SK-N-SH (cell line): ENCODE measurements at places on chromosomes 7 and 10. TPM values are rescaled to one million over a fixed set of nuclear protein-coding genes. Genes with fewer than 3 reads are reported as not detected.

Gene ATG9B
- polyA plus RNA-seq = 0.52 and 0.67 TPM in 2 replicates

DNA sequence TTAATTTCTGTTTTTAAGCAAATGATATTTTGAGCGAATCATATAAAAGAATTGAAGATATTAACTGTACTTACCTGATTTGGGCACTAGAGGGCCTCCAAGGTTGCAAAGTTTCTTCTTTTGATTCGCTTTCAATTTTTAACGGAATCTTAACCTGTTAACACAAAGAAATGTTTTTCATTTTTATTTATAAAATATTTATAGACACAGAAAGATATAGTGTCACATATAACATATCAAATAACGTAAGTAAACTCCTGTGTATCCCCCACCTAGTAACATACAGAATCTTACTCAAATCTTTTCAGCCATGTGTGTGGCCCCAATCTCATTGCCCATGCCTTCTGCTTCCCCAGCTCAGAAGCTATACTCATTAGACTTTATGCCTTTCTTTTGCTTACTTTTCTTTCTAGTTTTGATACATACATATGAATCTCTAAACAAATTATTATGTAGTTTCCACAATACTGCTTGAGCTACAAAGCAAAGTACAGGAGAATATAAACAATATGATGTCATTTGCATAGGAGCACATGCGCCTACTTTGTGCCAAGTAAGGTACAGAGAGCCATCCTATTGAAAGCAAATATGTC is 49.5 kb upstream of the ZPBP start:
- H3K4me3 ChIP-seq = no peak overlapping the region
- H3K27me3 ChIP-seq = no peaks in the 10 kb centered on the region
- no peaks in the 10 kb centered on the region for H3K4me1 ChIP-seq
- no peak overlapping the region for H3K27ac ChIP-seq

DNA sequence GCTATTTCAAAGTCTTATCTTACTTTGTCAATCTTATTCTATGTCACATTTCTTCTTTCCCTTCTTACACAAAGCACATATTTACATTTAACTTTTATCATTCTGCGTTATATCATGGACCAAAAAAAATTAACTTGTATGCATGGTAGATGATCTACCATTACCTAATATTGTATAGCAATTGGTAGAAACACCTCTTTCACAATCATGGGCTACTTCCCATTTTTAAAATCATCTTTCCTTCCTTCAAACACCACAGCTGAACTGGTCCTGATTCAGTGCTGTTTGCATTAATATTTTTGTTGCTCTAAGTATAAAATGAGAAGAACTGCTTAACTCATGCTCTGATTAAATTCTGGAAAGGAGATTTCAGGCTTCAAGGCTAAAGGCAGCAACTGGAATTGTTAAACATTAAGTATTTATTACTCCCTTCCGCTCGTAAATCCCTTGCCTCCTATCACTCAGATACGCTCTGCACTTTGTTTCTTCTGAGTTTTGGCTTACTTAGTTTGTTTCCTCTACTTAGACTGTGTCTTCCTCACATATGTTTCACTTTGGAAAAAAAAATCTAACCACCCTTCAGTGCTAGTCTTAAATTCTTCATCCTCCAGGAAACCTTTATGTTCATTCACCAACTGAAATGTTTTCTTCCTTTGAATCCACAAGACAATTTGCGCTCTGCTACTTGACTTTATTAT is 901.4 kb downstream of the PCDH15 start:
- no peaks in the 10 kb centered on the region for H3K27me3 ChIP-seq
- no peaks in the 10 kb centered on the region; the same call in 1 of the 2 replicates for H3K4me1 ChIP-seq
- no peak overlapping the region for H3K27ac ChIP-seq
- H3K36me3 ChIP-seq = no peaks in the 10 kb centered on the region
- no peak overlapping the region for H3K4me3 ChIP-seq

- DNase-seq = peak; percentile 53
- peaks cover 46% of the 10 kb centered on the region for H3K4me1 ChIP-seq
- H3K4me3 ChIP-seq = no peak overlapping the region
- H3K27ac ChIP-seq = peak overlapping the region; percentile 58; the same call in 1 of the 2 replicates
- no peaks in the 10 kb centered on the region for H3K36me3 ChIP-seq
Observed at GRCh38 chr10:13716081-13717071, 129.6 kb downstream of the PRPF18 start.

Gene CH25H
- not detected in 2 replicates for polyA plus RNA-seq

GRCh38 chr7:131720703-131721102 is 164.3 kb upstream of the PODXL start:
- H3K4me1 ChIP-seq = no peaks in the 10 kb centered on the region; the same call in 1 of the 2 replicates
- H3K36me3 ChIP-seq = no peaks in the 10 kb centered on the region
- no peak for DNase-seq
- no peak overlapping the region for H3K27ac ChIP-seq

DNA sequence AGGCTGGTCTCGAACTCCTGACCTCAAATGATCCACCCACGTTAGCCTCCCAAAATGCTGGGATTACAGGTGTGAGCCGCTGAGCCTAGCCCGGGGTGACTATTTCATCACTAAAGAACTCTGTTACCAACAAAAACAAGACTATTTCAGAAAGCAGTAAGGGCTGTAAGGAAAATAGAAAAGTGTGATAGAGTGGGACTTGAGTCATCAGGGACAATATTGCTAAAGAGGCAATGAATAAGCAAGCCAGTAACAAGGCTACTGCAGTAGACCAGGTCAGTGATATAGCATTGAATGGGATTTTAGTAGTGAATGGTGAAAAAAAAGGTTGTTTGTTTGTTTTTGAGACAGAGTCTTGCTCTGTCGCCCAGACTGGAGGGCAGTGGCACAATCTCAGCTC is 51.7 kb downstream of the SVOPL start:
- no peaks in the 10 kb centered on the region for H3K4me1 ChIP-seq
- no peak overlapping the region for H3K27ac ChIP-seq
- no peak for DNase-seq
- no peaks in the 10 kb centered on the region for H3K36me3 ChIP-seq
- no peak overlapping the region for H3K4me3 ChIP-seq
- H3K27me3 ChIP-seq = no peaks in the 10 kb centered on the region

DNA sequence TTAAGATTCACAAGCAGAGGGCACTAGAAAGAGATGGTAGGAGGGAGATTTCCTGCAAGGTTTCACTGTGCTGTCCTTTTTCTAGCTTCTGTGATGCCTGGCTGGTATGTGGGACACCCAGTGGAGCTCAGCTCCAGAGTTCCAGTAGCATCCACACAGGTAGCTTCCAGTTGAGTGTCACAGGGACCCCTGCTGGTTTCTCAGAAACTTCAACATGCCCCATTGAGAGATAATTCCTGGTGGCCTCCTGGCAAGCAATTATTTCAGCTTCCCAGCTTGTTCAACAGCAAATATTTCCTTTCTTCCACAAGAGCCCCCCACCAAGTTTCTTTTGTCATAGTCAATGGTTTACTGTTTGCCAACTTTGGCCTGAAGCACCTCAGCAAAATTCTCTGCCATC is 858.7 kb downstream of the REEP3 start:
- no peak overlapping the region for H3K27ac ChIP-seq
- H3K4me3 ChIP-seq = no peak overlapping the region
- no peak for DNase-seq
- no peaks in the 10 kb centered on the region for H3K36me3 ChIP-seq

- H3K27ac ChIP-seq = no peak overlapping the region
- H3K27me3 ChIP-seq = no peaks in the 10 kb centered on the region
- DNase-seq = no peak
- peaks cover 13% of the 10 kb centered on the region; the same call in 1 of the 2 replicates for H3K36me3 ChIP-seq
- H3K4me1 ChIP-seq = peaks cover 2% of the 10 kb centered on the region; the same call in 1 of the 2 replicates
Observed at GRCh38 chr7:129041142-129042085, 13.5 kb downstream of the TNPO3 start.

Gene SOSTDC1
- polyA plus RNA-seq = 0.13 and 0.81 TPM in 2 replicates

GRCh38 chr10:17455015-17455520 is 673 bp upstream of the ST8SIA6 start:
- peak; percentile 13 for DNase-seq
- H3K4me1 ChIP-seq = no peaks in the 10 kb centered on the region; the same call in 1 of the 2 replicates

Gene GDI2
- polyA plus RNA-seq = 94.3 and 99.1 TPM in 2 replicates

GRCh38 chr10:31383810-31384588 is 65.0 kb downstream of the ZEB1 start:
- peaks cover 20% of the 10 kb centered on the region for H3K36me3 ChIP-seq
- H3K27ac ChIP-seq = no peak overlapping the region
- no peak overlapping the region for H3K4me3 ChIP-seq
- H3K27me3 ChIP-seq = no peaks in the 10 kb centered on the region

GRCh38 chr7:27640884-27641574 is 21.7 kb downstream of the HIBADH start:
- H3K27me3 ChIP-seq = no peaks in the 10 kb centered on the region
- H3K36me3 ChIP-seq = peaks cover 5% of the 10 kb centered on the region
- no peak overlapping the region; the same call in 1 of the 2 replicates for H3K27ac ChIP-seq

Gene FOXI2
- polyA plus RNA-seq = not detected in 2 replicates

- peak within 1 kb of the TSS; percentile 98 for H3K27ac ChIP-seq
- H3K4me1 ChIP-seq = peaks cover 13% of the 10 kb centered on the region; the same call in 1 of the 2 replicates
- H3K4me3 ChIP-seq = peak within 1 kb of the TSS; percentile 91
- H3K36me3 ChIP-seq = peaks cover 12% of the 10 kb centered on the region; the same call in 1 of the 2 replicates
- no peaks in the 10 kb centered on the region for H3K27me3 ChIP-seq
Observed at GRCh38 chr7:143901668-143902331, at the start of gene TCAF1. Gene TCAF1 (minus strand): TSS chr7:143902176. CDS start chr7:143876608, 25,568 bp downstream.

- no peak for DNase-seq
- H3K4me1 ChIP-seq = peaks cover 63% of the 10 kb centered on the region
- no peak overlapping the region for H3K4me3 ChIP-seq
- no peaks in the 10 kb centered on the region for H3K27me3 ChIP-seq
Observed at GRCh38 chr7:92766461-92767003, 69.8 kb downstream of the CDK6 start.

- H3K36me3 ChIP-seq = no peaks in the 10 kb centered on the region
- no peaks in the 10 kb centered on the region for H3K27me3 ChIP-seq
- no peak for DNase-seq
- no peak overlapping the region for H3K27ac ChIP-seq
- H3K4me3 ChIP-seq = no peak overlapping the region
- peaks cover 4% of the 10 kb centered on the region; the same call in 1 of the 2 replicates for H3K4me1 ChIP-seq
Observed at GRCh38 chr10:94316560-94316959, 46.2 kb downstream of the NOC3L start.

- H3K27me3 ChIP-seq = no peaks in the 10 kb centered on the region
- H3K27ac ChIP-seq = no peak overlapping the region
- no peaks in the 10 kb centered on the region for H3K36me3 ChIP-seq
- H3K4me1 ChIP-seq = no peaks in the 10 kb centered on the region; the same call in 1 of the 2 replicates
- DNase-seq = no peak
- H3K4me3 ChIP-seq = no peak overlapping the region
Observed at GRCh38 chr7:94577357-94577756, 67.7 kb downstream of the CASD1 start.

GRCh38 chr7:19991936-19992335 is 218.5 kb upstream of the TMEM196 start:
- no peak overlapping the region for H3K27ac ChIP-seq
- no peaks in the 10 kb centered on the region for H3K36me3 ChIP-seq
- H3K27me3 ChIP-seq = no peaks in the 10 kb centered on the region
- no peak for DNase-seq

DNA sequence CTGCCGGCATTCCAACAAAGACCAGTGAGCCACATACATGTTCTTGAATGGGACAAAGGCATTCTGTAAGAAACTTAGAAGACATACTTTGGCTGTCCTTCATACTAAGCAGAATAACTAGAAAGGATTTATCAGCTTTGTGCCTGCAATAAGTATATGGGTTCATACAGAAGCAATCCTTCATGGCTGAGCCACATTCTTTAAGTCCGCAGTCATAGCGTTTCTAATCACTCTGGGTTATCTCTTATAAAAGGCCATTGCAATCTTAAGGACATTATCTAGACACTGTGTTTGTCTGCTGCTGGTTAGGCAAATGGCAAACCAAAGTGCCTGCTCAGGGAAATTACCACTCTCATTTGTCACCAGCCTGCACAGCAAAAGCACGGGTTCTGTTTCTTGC is 488.4 kb downstream of the ACTR3B start:
- no peak overlapping the region for H3K4me3 ChIP-seq
- no peak overlapping the region for H3K27ac ChIP-seq
- no peaks in the 10 kb centered on the region for H3K36me3 ChIP-seq
- H3K27me3 ChIP-seq = no peaks in the 10 kb centered on the region
- no peak for DNase-seq

Gene GHITM
- 113 and 172 TPM in 2 replicates for polyA plus RNA-seq

DNA sequence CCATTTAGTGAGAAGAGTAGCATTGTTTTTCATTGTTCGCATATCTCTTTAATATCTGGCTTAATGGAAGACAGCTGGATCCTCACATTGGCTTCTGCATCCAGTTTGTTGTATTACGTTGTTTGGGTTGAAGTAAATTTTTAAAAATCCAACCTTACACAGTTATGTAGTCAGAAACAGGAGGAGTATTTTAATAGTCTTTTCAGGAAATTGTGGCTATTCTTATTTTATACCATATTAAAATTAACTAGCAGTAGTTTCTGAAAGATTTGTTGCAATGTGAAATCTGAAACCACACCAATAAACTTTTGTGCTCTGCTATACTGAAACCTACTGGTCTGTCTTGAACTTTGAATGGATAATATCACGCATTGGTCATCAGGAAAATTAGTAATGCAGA is 27.9 kb downstream of the MYPN start:
- DNase-seq = no peak
- H3K27me3 ChIP-seq = no peaks in the 10 kb centered on the region
- H3K4me3 ChIP-seq = no peak overlapping the region
- no peaks in the 10 kb centered on the region for H3K36me3 ChIP-seq
- peaks cover 17% of the 10 kb centered on the region for H3K4me1 ChIP-seq

DNA sequence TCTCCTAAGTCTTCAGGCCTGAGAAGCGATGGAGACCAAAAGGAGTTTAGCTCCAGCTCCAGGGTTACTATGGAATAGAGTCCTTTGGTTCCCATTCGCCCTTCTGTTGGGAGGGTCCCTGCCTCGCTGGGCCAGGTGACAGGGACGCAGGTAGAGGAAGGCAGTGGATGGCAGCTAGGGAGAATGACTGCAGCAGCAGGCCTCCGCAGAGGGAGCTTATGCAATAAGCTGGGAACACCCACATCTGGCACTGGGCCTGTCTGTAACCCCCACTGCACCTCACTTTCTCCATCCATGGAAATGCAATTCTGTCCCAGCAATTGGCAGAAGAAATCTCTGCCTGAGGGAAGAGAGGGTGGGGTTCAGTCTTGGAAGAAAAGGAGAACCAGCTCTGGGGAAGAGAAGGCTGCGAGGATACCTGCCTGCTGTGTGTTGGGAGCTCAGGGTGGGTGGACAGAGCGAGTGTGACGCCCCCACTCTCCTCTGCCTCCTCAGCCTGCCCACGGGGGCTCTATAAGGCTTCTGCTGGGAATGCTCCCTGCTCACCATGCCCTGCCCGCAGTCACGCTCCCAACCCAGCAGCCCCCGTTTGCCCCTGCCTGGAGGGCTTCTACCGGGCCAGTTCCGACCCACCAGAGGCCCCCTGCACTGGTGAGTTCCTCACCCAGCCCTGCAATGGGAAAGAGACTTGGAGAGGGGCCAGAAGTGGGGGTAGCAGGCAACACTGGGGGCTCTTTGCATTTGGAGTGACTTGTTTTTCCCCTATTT is 10.3 kb downstream of the EPHB6 start:
- DNase-seq = no peak
- no peaks in the 10 kb centered on the region for H3K36me3 ChIP-seq
- H3K4me1 ChIP-seq = no peaks in the 10 kb centered on the region; the same call in 1 of the 2 replicates
- H3K27ac ChIP-seq = no peak overlapping the region
